ENCODE measurements at places on chromosomes 16 and 17.
A peak's percentile ranks its signal among the peaks of the same experiment; 100 is the strongest.

DNA sequence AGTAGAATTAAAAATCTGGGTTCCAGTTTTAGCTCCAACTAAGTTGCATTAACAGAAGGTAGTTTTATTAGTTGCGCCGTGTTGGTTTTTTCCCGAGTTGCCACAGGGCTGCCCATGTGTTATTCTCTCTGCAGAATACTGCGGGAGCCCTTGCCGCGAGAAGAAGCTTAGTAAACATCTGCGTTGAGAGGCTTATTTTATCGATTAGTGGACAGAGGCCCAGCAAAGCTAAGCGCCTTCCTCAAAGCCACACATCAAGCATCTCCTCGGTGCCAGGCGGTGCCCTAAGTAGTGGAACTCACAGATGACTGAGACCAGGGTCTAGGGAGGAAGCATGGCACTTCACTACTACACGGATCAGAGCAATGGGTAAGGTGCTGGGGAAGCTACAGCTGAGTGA, 212.3 kb upstream of the IRX5 start:
- DNase-seq = no peak

DNA sequence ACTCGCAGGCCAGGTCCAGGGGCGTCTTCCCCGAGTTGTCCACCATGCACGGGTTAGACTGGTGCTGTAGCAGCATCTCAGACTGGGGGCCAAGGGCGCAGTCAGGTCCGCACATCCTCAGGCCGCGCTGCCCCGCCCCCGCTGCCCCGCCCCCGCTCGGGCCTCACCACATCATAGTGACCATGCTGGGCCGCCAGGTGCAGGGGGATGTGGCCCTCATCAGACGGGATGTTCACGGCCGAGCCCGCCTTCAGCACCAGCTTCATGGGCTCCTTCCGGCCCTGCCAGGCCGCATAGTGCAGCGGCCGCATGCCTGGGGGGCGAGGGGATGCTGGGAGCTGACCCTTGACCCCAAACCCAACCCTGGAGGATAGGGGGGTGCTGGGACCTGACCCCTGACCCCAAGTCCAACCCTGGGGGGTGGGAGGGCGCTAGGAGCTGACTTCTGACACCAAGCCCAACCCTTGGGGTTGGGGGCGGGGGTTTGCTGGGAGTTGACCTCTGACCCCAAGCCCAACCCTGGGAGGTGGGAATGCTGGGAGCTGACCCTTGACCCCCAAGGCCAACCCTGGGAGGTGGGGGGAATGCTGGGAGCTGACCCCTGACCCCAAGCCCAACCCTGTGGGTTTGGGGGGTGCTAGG, 7.0 kb downstream of the CASKIN1 start:
- DNase-seq = no peak

DNA sequence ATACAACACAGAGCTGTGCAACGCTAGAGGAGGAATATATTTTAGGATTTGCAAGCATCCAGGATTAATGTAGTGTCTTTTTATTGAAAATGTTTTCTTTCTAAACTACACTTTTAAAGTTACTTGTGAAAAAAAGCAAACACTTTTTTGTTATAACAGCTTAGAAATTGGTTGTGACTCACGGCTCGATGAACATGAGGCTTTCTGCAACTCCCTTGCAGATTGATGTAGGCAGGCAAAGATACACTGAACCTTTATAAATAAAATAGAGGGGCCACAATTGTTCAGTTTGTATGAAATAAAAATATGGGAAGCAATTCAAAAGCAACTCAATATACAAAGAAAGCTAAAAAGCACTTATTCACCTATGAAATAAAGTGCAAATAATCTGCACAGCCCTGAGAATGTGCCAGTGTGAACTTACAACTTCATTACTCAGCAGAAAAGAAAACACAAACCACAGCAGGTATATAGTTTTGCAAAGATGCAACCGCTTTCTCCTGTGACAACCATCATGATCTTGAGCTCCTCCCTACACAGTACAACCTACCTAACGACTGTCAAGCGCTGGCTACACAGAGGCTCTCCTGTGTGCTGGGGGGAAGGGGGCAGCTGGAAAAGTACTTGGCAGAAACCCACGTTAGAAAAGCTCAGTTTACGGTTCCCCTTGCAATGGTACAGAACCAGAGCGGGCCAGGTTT, 948 bp downstream of the LUC7L start:
- DNase-seq = peak; percentile 13

DNA sequence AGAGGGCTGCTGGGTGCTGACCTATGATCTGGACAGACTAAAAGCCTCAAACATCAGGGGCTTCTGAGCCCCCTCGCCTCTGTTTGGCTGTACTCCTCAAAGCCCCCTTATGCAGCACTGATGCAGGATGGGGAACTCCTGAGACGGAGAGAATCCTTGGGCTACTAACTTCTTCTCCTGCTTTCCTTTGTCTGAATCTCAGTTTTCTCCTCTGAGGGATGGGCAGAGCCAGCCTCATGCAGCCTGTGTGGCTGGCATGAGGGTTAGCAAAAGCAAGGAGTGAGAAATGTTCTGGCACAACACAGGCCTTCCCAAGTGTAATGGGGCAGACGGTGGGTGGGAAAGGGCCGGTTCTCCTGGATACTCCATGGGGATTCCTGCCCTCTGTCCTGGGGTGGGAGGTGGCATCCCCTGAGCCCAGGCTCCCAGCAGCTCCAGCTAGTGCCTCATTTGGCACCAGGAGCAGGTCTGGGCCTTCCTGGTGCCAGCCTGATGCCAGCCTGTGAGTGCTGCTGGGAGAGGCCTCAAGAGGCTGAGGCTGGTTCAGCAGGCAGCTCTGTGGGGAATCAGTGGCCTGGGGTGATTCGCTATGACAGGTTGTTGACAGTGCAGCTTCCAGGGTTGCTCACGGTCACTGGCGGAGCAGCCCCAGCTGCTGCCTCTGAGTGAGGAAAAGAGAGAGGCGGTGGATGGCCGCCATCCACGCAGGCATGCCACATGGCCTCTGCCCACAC, 4.0 kb upstream of the BRD7 start:
- peak; percentile 50 for DNase-seq

GRCh38 chr16:67415872-67416793, at the start of gene ZDHHC1:
TSS of gene ZDHHC1 (minus strand) at chr16:67416477. CDS start at chr16:67407775, 8,702 bp downstream.
- DNase-seq = peak; percentile 53

DNA sequence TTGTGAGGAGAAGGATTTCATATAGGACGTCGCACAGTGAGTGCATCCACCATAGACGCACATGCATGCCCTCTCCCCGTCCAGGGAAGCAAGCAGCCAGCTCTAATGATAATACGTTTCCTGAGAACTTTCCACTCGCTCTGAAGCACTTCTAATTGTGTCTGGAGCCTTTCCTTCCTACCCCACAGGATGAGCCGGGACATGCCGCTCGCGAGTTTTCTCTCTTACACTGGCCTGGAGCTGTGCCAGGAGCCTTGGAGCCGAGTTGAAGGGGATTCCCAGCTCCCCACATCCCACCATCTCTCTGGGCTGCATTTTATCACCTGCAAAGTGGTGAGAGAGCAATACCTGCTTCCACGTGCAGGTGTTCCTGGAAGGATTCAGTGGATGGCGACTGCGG, 368.1 kb downstream of the C16orf95 start:
- no peak for DNase-seq

DNA sequence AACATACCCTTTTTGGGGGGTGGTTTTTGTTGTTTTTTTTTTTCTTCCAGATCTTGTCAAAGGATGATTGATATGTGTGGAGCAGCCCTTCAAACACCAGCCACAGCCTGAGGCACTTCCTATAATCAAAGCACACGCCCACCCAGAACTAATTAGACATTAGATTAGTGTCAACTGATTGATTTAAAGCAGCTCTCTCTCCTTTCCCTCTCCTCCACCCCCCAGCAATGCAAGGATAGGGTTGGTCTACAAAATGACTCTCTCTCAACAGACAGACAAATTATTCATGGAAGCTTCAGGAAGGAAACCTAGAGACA, 250.3 kb upstream of the SOX9 start:
- DNase-seq = peak; percentile 40

Measured in RPMI7951 (cell line).